ENCODE measurements at places on chromosomes 6 and 20.

GRCh38 chr6:7050004-7050403 lies 57.8 kb upstream of the RREB1 start:
- no peak for DNase-seq

DNA sequence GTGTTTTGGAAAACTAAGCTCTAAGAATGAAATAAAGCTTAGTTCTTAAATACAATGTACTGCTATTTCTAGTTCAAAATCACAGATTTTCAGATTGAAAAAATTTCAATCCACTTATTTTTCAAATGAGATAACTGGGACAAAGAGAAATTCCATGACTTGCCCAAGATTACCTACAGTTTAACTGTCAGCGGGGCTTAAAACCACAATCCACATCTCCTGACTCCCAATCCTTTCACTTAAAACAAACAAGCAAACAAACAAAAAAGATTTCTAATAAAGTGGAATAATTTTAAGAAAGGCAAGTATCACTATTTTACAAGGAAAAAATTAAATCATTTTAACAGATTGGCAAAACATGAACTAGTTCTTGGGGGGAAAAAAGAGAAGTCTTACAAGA lies 4.2 kb downstream of the PHIP start:
- DNase-seq, result no peak

DNA sequence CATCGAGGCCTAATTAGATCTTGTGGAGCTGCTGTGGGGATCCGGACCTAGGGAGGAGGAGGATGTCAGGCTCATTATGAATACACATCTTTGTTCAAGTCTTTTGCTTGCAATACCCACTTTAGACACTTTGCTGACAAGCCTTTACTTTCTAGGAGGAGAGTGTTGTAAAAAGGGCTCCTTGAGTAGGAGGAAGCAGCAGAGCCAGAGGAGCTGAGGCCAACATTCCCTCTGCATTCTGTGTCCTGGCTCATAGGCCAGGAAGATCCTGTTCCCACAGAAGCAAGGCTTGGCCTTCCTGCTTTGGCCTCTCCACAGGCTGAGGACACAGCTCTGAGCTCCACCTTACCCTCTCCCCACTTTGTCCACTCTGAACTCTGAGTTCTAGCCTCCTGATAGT lies 67.1 kb downstream of the TPD52L1 start:
- DNase-seq, result no peak

- DNase-seq, result no peak
These were observed 44.6 kb upstream of the NT5E start for GRCh38 chr6:85405175-85405852.

- no peak for DNase-seq
These were observed 39.1 kb upstream of the BLCAP start for GRCh38 chr20:37566590-37567330.

DNA sequence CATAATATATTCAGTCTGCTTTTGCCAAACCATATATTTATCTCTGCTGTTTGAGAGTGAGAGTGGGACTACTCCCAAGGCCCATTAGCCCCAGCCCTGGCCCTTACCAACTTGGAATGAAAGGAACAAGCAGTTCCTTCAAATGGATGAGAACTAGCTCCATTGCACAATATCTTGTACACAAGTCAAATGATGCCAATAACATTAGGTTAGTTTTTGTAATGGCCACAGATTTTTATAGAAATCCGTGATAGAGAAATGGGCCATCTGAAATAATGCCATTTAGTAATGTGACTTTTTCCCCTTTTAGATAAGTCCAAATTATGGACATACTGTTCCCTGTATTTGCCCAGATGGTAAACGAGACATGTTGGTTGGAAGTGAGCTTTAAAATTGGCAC lies 117.0 kb downstream of the MAP3K7 start:
- no peak for DNase-seq

- DNase-seq, result no peak
These were observed 75.7 kb upstream of the FOXP4 start for GRCh38 chr6:41470331-41471063.

DNA sequence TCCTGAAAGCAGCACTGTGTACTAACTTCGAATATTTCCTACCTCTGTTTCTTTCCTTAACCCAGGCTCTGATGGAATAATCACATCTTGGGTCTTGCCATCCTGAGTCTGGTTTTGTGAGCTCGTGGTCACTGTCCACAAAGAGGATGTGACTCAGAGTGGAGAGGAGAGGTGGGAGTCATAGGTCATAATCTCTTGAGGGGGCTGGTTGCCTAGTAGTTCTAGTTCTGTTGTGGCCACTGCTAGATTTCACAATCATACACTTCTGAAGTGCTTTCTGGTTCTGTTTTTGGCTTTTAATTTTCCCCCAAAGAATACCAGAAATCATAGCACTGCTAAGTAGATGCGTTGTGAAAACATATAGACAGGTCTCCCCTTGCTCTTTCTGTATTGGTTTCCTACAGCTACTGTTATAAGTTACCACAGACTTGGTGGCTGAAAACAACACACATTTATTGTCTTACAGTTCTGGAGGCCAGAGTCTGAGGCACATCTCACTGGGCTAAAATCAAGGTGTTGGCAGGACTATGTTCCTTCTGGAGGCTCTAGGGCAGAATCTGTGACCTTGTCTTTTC lies 102.8 kb downstream of the NRSN1 start:
- no peak for DNase-seq

- DNase-seq, result peak; percentile 45
These were observed 668.6 kb downstream of the UTRN start for GRCh38 chr6:144953552-144954240.

GRCh38 chr6:20217891-20218290 lies 5.6 kb upstream of the MBOAT1 start:
- DNase-seq, result no peak

DNA sequence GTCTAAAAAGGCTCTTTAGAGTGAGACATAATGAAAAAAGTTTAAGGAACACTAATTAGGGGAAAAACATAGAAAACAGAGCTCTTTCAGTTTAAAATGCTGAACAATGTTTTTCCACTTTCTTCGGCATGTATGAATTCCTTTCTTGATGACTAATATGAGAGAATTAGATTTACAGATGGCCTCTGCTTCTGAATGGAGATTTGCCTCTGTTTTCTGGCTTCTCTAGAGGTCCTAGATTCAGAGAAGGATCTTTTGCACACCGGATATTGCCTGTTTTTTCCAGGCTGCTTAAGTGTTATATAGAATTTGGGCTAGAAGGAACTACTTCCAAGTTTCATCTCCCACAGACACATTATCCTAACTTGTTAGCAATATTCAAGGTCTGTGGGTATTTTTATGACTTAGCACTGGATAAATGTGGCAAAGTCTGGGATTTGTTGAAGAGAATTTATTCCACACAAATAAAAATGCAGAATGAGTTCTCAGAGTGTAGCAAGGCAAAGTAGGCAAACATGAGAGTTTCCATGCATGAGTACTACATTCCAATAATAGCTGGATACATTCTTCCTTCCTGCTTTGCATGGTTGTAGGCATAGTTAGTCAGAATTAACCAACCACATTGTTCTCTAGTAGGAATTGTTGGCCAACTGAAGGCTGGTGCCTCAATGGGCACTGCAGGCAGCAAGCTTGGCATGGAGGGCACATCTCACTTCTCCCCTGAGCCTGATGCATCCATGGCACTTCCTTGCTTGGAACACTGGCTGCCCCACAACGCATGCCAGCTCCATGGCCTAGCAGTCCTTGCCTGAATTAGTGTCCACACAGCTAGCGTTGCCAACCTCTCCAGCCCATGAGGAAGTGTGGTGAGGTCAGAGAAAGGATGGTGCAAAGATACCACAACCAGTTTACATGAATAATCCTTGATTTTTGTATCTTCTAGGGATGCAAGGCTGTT lies 224.2 kb downstream of the CLIC5 start:
- DNase-seq, result no peak

DNA sequence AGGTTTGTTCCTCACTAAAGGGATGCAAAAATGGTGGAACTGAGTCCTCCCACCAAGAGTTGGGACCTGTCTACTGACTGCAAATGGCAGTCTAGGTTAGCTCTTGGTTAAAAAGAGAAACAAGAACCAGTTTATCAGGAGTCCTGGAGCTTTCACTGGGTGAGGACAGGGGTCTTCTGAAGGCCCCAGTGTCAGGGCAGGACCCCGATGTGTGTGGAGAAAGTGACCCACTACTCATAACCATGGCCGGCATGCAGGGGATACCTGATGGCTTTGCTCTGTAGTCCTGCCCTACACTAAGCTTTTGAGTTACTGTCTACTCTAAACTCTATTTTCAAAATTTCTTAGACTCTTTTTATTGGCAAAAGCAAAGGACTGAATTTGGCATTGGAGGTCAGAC lies 220.5 kb downstream of the ANKRD60 start:
- DNase-seq, result no peak

GRCh38 chr6:168122011-168122410 lies 43.0 kb upstream of the FRMD1 start:
- DNase-seq, result no peak

- DNase-seq, result no peak
These were observed 12.0 kb downstream of the ANGPT4 start for GRCh38 chr20:904039-904545.

DNA sequence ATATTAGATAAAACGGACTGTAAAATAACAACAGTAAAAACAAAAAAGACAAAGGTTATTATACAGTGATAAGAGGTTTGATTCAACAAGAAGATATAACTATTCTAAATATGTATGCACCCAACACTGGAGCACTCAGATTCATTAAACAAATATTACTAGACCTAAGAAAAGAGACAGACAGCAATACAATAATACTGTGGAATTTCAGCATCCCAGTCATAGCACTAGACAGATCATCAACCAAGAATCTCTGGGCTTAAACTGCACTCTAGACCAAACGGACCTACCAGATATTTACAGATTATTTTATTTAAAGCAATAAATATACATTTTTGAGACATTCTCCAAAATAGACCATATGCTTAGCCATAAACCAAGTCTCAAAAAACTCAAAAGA lies 263.8 kb downstream of the C6orf118 start:
- DNase-seq, result no peak

DNA sequence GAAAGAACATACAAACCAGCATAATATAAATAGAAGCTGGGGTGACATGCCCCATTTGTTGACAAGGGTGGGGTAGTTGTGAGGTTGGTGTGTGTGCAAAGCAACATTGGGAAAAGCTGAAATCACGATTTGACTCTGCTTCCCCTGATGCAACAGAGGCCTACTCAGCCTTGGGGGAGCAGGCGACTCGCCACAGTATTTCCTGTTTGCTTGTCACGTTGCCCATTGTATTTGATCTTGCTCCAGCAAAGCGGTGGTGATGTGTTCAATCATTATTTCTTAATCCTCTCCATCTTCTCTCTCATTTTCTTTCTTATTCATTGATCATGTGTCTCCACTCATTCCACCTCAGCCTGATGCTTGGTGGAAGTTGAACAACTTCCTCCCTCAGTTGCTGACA lies 165.8 kb upstream of the CITED2 start:
- no peak for DNase-seq

- DNase-seq, result no peak
These were observed 39.0 kb downstream of the NEDD9 start for GRCh38 chr6:11193434-11193833.

DNA sequence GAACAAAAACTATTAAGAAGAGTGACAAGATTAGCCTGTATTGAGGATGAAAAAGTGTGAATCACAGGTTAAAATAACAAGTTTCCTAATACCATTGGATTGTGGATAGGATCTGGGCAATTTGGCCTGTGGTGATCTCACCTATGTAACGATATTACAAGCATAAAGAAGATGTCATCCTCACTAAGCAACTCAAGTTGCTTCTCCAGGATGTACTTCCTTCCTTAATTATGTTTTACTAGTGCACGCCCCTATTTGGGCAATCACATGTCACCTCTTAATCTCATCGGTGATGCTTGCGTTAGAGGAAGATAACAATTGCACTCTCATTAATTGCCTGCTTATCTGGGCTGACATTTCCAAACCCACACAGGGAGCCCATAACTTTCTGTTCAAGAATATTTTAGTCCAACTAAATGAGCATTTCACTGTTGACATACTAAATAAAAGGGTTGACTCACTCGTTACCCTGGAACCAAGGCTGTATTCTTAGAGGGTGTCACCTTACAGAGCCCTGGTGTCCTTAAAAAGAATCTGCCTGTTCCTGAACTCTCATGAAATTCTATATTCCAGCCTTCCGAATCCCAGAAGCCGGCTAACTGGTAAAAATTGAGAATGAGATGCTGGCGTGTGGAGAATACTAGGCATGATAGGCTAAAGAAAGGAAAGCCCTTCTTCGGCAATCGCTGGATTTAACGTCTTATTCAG lies 88.2 kb upstream of the ATXN1 start:
- DNase-seq, result no peak

Measured in HCT116 (cell line).